ENCODE measurements at places on chromosomes 2 and 18.

- DNase-seq: no peak
These were observed 285.8 kb upstream of the REV1 start for GRCh38 chr2:99775585-99775984.

DNA sequence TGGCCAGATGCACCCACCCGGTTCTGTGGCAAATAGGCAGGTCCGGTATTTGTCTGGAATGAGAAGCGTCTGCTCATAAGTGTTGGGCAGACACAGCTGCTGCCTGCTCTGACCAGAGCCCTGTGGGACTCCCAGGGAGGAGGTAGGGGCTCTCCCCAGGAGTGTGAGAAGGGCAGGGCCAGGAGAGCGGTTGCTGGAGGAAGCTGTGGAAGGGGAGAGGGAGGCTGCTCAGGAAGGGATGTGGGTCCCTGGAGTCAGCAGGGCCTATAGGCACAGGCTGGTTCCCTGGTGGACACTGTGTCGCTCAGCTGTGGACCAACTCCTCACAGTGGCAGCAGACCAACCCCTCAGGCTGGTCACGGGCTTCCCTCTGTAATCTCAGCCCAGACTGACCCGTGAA lies 109.2 kb downstream of the DYSF start:
- DNase-seq: no peak

DNA sequence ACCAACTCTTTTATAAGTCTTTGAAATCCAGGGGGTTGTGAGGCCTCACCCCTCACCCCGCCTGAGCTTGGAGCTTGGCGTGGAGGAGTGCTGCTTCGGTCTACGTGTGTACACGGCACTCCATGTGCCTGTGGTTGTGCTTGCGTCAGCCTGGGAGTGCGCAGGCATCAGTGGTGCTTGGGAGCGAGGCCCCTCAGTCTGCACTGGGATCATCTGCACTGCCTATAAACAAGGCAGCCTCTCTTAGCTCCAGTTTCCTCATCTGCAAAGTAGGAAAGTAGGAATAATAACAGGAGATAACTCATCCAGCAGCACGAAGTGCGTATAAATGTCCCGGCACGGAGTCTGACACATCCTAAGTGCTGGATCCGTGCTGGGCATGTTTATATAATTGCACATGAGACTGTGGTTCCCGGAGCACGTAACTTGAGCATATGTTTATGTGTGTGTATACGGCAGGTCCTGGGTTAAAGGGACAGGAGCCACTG lies 1.2 kb downstream of the GYPC start:
- peak; percentile 76 for DNase-seq

DNA sequence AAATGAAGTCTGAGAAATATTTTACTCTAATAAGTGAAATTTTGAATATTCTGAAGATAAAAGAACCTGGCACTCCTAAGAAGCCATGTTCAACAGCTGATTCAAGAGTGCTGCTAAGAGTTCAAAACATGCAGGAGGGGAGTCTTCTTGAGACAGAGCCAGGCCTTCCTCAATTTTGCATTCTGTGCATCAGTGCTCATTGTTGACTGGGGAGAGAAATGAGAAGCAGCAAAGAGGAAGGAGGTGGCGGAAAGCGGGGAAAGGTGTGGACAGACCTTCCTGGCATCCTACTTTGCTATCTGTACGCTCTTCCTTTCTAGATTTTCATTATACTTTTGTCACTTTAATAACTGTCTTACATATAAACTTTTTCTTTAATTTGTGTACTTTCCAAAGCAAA lies 29.7 kb upstream of the TXNDC2 start:
- DNase-seq: no peak

DNA sequence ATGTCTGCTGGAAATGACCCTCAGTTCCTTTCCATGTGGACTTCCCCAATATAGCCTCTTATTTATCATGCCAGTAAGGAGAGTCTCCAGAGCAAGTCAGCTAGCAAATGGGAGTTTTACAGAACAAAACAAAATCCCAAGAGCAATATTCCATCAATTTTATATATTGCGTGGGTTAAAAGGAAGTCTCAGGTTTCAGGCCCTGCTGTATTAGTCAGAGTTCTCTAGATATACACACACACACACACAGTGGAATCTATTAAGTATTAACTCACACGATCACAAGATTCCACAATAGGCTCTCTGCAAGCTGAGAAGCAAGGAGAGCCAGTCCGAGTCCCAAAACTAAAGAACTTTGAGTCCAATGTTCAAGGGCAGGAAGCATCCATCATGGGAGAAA lies 102.8 kb upstream of the MAP2 start:
- DNase-seq: no peak

DNA sequence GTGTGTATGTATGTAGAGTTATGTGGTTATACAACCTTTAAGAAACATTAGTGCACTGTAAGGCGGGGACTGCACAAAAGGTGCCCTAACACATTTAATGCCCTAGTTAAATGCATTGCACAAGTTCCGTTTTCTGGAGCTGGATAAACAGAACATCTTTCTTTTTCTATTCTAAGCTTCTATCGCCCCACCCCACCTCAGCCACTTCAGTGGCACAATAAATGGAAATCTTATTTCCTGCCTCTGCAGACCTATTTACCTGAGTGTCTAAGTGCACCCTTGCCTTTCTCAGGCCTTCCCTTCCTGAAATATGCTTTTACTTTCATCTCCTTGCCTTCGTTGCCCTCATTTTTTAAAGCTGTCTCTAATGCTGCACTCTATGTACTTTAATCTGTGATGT lies 123.5 kb downstream of the TANC1 start:
- DNase-seq: no peak

DNA sequence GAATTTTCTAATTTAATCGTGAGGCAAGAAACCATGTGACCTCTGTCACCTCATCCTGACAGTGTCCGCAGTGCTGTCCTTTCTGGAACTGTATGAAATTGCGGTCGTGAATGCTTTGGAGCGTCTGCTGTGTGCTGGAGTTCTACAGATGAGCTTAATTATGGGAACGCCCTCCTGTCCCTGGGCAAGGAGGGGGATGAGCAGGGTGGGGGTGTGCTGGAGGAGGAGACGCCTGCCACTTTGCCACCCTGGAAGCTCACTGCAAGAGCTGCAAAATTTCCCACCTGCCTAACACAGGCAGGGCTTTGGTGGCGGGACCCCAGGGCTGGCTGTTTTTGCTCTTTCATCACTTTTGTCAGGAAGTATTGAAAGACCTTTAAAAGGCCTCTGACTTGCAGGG lies 6.5 kb downstream of the LPIN1 start:
- no peak for DNase-seq

GRCh38 chr2:98730053-98730706 lies 752 bp downstream of the MGAT4A start:
- no peak for DNase-seq

- no peak for DNase-seq
These were observed 30.0 kb downstream of the MEMO1 start for GRCh38 chr2:31980674-31981356.

DNA sequence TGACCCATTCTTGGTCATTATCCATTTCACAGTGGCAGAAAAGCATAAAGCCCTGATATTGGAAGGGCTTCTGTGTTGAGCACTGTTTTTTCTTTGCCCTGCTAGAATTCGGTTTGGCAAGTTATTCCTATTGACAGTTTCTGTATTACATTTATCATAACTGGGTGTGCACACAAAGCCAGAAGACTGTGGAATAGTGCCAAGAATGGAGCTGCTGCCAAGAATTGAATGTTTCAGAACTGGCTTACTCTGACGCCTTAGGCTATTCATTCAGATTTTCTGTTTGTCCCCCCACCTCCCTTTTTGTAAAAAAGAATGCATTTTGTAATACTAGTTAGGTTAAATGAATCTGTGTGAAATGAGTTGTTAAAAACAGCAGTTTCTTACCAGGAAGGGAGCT lies 12.7 kb downstream of the KDM3A start:
- no peak for DNase-seq

GRCh38 chr18:13524811-13525210 lies 201.5 kb downstream of the FAM210A start:
- no peak for DNase-seq

- DNase-seq: no peak
These were observed 79.2 kb upstream of the MAP3K20 start for GRCh38 chr2:172996387-172996961.

DNA sequence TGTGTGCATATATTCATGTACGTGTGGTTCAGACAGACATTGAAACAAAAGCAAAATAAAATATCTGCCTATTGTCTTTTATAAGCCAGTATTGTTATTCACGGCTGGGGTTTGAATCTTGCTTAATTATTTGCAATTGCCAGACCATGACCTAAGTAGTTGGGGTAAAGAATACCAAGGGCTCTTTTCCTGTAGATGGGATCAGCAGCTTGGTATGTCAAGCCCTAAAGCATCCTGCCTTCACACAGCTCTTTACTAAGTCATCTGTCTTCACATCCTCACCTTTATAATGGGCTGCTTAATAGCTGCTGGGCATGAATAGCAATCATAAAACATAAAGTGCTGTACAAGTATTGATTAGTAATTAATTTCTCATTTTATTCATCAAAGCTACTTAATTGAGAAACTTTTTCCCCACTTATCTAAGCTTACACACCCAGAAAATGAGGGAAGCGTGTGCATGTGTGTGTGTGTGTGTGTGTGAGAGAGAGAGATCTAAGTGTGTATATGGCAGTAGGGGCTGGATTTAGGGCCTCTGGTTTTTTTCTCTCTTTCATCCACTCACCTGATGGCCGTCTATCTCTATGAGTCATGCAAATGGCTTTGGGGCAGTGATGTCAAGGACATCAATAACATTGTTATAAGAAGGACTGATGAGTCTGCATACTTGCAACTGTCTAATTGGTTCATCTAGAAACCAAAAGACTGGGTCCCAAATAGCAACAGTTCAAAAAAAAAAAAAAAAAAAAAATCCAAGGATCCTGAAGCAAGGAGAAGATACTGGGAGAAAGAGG lies 244.1 kb upstream of the TNP1 start:
- DNase-seq: no peak

- DNase-seq: no peak
These were observed 69.4 kb upstream of the GPC1 start for GRCh38 chr2:240365971-240366471.

DNA sequence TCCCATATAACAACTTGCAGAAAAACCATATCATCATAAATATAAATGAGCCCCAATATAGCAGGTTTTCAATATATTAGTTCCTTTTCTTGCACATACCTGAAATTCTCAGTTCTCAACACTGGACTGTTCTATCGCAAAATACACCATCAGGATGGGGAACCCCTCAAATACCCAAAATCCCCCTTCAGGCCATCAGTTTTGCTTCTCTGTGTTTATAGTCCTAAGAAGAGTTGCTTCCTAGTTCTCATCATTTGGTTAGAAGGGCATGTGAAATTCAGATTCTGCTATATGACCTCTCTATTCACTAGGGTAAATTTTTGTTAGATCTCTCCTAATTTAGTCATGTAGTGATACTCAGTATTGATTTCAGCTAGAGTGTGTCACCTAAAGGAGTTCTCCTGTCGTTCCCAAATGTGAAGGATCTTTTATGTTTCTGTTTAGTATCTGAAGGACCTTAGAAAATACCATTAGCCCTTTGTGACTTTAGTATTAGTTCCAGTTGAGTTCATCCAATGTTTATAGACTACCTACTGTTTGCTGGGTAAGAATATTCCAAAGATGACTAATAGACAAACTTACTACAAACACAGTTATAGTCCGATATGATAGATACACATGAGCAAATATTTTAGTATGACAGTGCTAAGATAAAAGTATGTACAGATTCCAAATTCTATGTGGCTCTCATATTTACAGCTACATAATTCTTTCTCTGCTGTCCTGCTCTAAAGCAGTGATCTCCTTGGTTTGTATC lies 115.8 kb downstream of the TTC27 start:
- no peak for DNase-seq

DNA sequence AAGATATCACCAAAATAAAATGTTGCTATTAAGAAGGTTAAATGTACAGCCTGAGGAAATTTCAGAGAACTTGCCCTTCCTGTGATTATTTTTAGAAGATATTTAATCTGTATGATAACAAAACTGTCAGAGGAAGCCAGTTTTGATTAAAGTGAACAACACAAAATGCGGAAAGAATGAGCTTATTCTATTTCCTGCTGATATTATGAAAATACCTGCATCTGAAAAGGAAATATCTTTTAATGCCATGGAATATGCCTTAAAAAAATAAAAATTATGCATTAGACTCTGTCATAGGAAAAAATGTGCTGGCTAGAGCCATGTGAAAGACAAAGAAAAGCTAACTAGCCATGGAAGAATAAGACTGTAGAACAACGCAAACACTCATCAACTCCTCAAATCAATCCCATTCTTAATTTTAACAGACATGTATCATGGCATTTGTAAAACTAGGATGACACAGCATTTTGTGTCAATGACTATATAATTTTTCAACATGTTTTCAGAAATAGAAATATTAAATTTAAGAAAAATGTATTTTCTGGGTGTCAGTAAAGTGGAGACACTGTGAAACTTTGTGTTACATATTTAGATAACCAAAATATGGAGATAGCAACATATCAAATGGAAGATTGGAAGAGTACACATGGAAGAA lies 1768.2 kb downstream of the SUCLG1 start:
- peak; percentile 18 for DNase-seq

GRCh38 chr2:208466920-208467298 lies 60.3 kb downstream of the PTH2R start:
- DNase-seq: no peak

DNA sequence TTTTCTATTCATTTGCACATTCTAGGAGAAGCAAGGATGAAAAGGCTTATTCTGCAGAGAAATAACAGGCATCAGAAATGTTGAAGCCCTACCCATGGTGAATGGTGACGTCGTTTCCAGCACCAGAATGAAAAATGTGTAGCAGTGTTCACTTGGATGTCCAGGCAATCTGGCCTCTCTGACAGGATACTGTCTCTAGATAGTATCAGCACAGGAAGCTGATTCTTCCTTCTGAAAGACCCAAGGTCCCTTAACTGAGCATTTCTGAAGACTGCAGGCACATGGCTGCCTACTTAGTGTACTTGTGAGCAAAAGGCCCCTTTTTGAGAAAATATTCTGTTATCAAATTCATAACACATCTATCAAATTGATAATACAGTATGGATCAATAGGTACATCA lies 234.1 kb downstream of the XIRP2 start:
- DNase-seq: peak; percentile 33

DNA sequence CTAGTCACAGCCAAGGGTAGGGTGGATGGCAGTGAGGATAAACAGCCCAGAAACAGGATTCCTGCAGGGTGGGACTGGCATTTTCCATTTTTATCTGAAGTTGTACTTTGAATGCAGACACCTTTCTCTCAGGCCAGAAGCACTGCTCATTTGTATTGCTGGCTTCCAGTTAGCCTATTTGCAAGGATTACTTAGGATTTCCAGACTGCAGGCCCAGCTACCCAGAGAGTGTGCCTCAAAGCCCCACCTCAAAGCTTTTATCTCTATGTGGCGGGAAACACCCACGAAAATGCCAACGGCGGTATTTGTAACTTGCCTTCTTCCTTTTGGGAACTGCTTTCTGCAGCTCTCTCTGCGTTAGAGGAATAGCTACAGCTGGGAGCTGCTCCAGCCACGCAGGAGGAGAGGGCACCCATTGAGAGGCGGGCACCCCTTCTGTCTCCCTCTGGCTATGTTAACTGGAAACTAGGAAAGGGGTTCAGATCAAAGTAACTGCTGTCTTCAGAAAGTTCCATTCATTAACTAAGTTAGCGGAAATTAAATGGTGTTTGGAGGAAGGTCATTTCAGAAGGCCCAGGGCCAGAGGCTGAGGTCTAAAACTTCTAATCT lies 144.9 kb downstream of the TGIF1 start:
- no peak for DNase-seq
